Peyer's patch (tissue), 4 donors: ENCODE measurements at places on chromosomes 13 and 19.

- H3K36me3 ChIP-seq = no peaks in the 10 kb centered on the region
- no peak for DNase-seq
- H3K27ac ChIP-seq = no peak overlapping the region
Measured at GRCh38 chr19:35776102-35776788, 881 bp downstream of the ARHGAP33 start.

DNA sequence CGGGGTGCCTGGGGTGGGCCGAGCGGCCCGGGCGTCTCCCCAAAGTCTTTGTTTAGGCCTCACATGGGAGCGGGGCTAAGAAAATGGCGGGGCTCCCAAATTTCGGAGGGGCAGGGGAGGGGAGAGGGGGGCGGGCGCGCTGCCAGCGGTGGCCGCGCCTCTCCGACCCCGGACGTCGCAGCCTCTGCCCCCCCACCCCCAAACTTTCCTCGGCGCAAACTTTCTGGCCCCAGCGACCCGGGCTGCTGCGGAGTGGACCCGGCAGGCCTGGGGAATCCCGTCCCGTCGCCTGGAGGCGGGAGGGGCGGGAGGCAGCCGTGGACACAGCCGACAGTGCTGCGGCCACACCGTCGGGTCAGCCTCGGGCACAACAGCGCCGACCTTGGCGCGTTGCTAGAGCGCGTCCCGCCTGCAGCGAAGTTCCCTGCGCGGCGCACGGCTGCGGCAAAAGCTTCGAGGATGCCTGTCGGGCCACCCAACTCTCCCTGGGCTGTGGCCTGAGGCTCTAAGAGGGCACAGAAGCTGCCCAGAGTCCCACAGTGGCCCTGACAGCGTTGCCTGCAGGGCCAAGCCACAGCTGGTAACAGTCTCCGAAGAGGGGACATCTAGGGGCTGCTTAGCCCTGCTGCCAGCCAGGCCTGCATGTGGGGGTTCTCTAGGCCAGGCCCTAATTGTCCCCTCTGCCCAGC lies 1.3 kb downstream of the NFIX start:
- H3K27ac ChIP-seq = peak overlapping the region; percentile 66
- no peak for DNase-seq
- no peaks in the 10 kb centered on the region for H3K36me3 ChIP-seq
- H3K4me1 ChIP-seq = peaks cover 3% of the 10 kb centered on the region

- H3K4me3 ChIP-seq = no peak overlapping the region
- H3K27ac ChIP-seq = no peak overlapping the region
- H3K36me3 ChIP-seq = no peaks in the 10 kb centered on the region
- no peak for DNase-seq
- H3K4me1 ChIP-seq = no peaks in the 10 kb centered on the region
Measured at GRCh38 chr19:46463516-46463915, 7.8 kb downstream of the PNMA8A start.

GRCh38 chr13:73671011-73671410 lies 463.2 kb downstream of the KLF12 start:
- H3K27ac ChIP-seq = no peak overlapping the region
- no peak for DNase-seq
- H3K36me3 ChIP-seq = no peaks in the 10 kb centered on the region
- H3K4me1 ChIP-seq = peaks cover 18% of the 10 kb centered on the region
- H3K4me3 ChIP-seq = no peak overlapping the region
- no peaks in the 10 kb centered on the region for H3K27me3 ChIP-seq

GRCh38 chr19:13684021-13684420 lies 80.3 kb upstream of the MRI1 start:
- no peaks in the 10 kb centered on the region for H3K36me3 ChIP-seq
- H3K27ac ChIP-seq = no peak overlapping the region
- no peak for DNase-seq
- H3K27me3 ChIP-seq = no peaks in the 10 kb centered on the region
- no peaks in the 10 kb centered on the region for H3K4me1 ChIP-seq

GRCh38 chr13:72886272-72887067 lies 104.5 kb downstream of the PIBF1 start:
- no peaks in the 10 kb centered on the region for H3K4me1 ChIP-seq
- DNase-seq = no peak
- H3K4me3 ChIP-seq = no peak overlapping the region
- no peak overlapping the region for H3K27ac ChIP-seq

GRCh38 chr13:28641600-28641926 lies 17.4 kb upstream of the POMP start:
- no peak for DNase-seq
- H3K27me3 ChIP-seq = no peaks in the 10 kb centered on the region
- no peak overlapping the region for H3K27ac ChIP-seq
- H3K36me3 ChIP-seq = no peaks in the 10 kb centered on the region
- no peaks in the 10 kb centered on the region for H3K4me1 ChIP-seq

GRCh38 chr13:99980201-99980823 lies 1.3 kb upstream of the ZIC2 start:
- H3K27ac ChIP-seq = no peak overlapping the region
- peaks cover 9% of the 10 kb centered on the region for H3K4me1 ChIP-seq
- no peaks in the 10 kb centered on the region for H3K36me3 ChIP-seq
- peak overlapping the region; percentile 62 for H3K4me3 ChIP-seq
- DNase-seq = peak; percentile 70
